ENCODE measurements at places on chromosomes 13 and 19.

- no peak for DNase-seq
These were observed 188.2 kb upstream of the TSC22D1 start for GRCh38 chr13:44764302-44764692.

DNA sequence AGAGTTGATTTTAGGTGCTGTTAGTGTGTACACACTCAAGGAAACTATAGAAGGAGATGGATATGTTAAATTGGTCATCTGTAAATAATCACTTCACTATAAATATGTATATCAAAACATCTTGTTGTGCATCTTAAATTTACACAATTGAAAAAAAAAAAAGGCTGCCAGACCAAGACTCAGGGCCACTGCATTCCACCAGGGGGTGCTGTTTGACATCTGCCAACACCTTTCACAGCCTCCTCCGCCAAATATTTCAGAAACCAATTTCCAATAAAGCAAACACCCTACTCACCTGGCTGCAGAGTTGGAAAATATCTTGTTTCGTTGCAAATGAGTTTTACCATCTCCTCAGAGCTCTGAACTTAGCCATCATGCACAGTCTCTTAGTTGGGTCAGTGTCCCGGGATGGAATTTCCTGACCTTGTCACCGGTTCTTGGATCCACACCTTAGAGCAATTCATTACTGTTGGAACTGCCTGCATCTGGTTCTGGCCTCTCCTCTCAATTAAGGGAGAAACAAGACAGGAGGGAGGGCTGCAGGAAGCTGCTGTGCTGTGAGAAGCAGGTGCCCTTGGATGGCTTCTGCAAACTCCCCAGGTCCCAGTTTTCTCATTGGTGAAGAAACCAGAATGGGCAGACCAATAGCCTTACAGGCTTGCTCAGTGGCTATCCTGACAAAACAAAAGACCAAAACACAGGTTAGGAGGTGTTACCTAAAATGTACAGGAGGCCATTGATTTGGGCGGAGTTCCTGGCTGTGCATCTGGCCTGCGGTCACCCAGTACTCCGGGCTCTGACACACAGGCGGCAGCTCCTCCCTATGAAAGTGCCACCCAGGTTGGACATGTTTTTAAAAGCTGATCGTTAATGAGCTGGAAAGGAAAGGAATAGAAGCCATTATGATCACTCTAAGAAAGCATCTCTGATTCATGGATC is 746.6 kb downstream of the UQCRFS1 start:
- peak; percentile 55 for DNase-seq

DNA sequence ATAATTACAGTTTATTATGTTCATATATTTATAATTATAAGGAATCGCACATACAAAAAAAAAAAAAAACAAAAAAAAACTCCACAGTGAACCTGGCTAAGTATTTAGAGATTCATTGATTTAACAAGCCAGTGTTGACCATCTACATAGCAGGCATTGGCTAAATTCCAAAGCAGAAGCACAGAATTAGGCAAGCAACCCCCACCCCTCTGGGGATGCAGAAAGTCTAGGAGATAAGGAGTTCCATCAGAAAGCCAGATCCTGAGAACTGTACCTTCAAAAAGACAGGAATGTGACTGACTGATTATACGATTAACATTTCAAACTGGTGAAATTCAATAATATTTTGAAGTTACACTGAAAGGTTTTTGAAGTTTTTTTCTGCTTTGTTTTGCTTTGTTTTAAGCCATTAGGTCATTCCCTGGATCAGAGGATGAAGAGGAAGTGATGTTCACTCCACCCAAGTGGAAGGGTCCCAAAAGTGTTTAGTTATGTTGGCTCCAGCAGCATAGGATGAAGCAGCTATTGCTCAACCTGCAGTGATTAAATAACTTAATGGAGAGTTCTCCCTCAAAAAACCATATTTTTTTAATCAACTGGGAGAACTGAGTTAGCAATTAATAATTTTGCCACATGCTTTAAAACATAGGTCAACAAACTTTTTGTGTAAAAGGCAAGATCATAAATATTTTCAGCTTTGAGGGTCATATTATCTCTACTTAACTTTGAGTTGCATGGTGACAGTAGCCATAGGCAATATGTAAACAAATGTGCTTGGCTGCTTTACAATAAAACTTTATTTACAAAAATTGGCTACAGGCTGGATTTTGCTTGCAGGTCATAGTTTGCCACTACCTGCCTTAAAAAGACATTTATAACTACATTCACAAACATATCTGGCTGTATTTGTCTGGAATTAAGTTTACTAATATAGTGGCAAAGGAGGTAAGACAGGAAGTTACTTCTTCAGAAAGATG is 49.6 kb downstream of the DOCK9 start:
- DNase-seq: no peak

DNA sequence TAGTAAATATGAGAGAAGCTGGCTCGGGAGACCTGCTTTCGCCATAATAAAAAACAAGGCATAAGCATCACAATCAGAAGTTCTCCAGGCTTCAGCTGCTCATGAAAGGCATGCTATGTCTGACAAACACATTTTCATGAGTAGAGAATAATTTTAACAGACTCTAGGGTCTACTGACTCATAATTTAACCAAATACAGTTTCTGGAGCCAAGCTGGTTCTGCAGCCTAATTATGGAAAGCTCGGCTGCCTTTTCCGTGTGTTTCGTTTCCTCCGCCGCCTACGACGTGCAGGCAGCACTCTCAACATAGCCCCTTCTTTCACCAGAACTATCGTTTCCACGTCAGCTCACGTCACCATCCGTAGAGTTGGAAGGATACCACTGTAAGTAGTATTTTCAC is 5.7 kb downstream of the MCF2L start:
- DNase-seq: no peak

GRCh38 chr19:5234412-5234811 is 106.2 kb downstream of the PTPRS start:
- no peak for DNase-seq

DNA sequence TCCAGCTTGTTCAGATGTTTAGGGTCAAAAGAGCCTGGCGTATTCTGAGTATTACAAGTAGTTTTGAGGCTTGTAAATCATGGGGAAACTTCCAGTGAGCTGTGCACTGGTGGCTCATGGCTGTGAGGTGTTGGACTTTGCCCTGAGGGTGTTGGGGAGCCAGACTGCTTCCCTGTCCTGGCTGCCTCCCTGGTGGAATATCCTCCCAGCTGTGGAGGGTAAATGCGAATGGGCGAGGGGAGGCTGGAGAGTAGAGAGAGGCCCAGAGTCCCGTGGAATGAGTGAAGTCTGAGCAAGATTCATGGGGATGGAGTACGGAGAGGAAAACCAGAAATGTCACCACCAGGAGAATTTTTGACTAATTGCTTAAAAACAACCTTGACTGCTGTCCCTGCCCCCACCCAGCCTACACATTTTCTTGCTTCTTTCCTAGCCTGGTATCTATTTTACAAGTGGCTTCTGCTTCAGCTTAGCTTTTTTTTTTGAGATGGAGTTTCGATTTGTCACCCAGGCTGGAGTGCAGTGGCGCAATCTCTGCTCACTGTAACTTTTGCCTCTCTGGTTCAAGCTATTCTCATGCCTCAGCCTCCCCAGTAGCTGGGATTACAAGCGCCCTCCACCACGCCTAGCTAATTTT is 3.7 kb downstream of the SNRPA start:
- DNase-seq: peak; percentile 63

GRCh38 chr13:24254146-24254841 is 55.1 kb upstream of the C1QTNF9 start:
- peak; percentile 56 for DNase-seq

- no peak for DNase-seq
These were observed 40.6 kb downstream of the UQCRFS1 start for GRCh38 chr19:29172302-29172701.

GRCh38 chr19:42411581-42412178 is 15.5 kb downstream of the LIPE start:
- DNase-seq: no peak

GRCh38 chr13:23159205-23159759 is 21.5 kb upstream of the SGCG start:
- peak; percentile 9 for DNase-seq

GRCh38 chr19:18682807-18683108 is 722 bp upstream of the CRTC1 start:
- DNase-seq: no peak

DNA sequence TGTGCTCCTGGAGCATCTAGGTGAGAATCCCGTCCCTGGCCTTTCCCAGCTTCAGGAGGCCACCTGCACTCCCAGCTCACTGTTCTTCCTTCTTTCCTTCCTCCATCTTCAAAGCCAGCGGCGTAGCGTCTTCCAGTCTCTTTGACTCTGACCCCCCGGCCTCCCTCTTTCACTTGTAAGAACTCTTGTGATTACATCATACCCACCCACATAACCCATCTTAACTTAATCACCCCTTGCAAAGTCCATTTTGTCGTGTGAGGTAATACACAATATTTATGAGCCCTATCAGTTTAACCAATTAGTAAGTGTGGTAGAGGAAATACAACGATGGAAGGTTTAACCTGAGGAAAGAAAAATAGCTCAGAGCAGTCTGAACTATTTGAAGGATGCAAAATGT is 4.6 kb upstream of the CDC16 start:
- DNase-seq: no peak

- no peak for DNase-seq
These were observed 8.8 kb upstream of the KLK8 start for GRCh38 chr19:51010066-51010795.

DNA sequence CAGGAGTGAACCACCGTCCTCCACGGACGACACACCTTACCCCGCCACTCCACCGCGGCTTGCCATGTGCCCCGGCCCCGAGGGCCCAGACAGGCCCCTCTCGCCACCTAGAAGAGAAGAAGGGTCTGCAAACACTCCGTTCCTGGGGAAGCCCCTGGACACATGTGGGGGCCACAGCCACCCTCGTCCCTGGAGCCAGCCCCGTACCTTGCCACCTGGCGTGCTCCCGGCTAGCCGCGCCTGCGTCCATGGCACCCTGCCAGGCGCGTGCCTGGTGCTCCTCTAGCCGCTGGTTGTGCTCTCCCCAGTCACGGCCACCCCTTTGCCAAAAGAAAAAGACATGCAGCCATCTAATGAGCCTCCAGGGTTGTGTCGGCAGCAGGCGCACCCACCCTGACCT is 19.9 kb upstream of the TINCR start:
- DNase-seq: no peak

- no peak for DNase-seq
These were observed 10.7 kb upstream of the CACNG6 start for GRCh38 chr19:53980539-53981375.

GRCh38 chr19:8028951-8029491 is 23.5 kb upstream of the CCL25 start:
- DNase-seq: no peak

- DNase-seq: no peak
These were observed 57.2 kb downstream of the COG6 start for GRCh38 chr13:39712626-39713025.

DNA sequence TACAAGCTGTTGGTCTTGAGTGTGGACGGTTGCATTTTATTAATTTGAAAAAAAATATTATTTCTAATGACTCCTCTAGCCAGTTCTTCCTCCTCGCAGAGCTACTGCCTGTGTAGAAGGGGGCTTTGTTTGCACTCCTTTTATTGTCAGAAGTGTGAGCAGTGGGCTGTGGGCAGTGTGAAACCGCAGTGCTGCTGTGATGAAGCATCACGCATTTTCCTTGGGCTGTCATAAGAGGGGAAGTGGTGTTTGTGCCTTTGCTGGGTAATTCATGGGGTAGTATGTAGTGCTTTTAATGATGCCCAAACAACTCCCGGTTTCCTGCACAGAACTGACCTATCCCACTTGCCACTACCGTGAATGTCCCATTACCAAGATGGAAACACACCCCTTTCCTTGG is 357.3 kb downstream of the ZNF536 start:
- DNase-seq: no peak

DNA sequence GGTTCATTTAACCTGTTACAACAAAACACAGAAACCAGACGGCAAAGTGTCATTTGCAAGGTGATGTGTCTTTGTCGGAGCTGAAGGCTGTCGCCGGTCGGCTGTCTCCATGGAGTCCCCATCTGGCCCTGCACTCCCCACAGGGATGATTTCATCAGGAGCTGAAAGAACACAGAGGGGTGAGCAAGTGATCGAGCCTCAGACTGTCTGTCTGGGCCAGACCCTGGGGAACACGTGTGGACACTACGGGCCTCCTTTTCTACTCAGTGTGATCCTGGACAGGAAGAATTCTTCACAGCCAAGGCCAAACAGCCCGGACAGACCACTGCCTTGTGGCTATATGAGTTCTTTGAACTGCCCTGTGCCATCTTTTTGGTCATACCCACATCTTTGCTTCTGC is 85.1 kb downstream of the RNASEH2B start:
- DNase-seq: no peak

GRCh38 chr19:2574971-2575630 is 99.2 kb downstream of the GADD45B start:
- DNase-seq: no peak

GRCh38 chr19:3210347-3211017 is 14.0 kb upstream of the CELF5 start:
- DNase-seq: peak; percentile 63

DNA sequence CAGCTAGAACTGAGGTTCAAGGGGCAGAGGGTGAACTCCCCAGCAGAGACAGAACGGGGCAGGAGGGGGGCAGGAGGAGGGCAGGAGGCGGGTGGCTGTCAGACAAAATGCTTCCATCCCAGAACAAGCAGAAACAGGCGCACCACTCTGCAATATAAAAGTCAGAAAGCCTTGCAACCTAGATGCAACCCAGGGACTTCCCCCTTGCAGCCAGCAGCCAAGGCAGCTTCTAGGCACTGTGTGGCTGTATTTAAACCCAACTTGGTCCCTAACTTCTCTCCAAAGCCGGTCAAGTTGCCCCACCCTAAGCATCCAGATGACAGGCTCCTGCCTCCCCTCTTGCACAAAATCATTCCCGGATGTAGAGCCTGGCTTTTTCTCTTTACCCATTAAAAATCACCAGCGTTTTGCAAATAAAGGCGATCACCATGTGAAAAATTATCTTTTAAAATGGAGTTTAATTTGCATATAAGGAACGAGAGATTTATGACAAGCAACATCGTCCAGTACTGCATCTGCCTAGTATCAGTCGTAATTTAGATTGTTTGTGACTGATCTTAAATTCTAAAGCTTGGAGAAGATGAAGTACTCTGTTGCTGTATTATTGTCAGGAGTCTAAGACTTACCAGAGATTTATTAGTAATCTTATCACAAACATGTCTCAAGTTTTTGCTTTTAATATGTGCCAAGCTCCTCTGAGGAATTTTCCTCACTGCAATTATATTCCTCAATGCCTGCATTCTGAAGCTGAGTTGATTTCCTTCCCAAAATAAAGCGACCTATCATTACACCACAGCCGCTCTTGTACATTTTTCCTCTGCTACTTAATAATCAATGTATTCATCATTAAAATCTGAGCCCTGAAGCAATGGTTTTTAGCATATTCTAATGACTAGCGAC is 307.1 kb upstream of the ZNF507 start:
- DNase-seq: no peak

All from activated T-cell treated with anti-CD3 and anti-CD28 coated beads for 48 hours (primary cell).